ENCODE measurements at places on chromosomes 7 and 10.

GRCh38 chr10:80522756-80523363 is 14.8 kb upstream of the SH2D4B start:
- DNase-seq = no peak

DNA sequence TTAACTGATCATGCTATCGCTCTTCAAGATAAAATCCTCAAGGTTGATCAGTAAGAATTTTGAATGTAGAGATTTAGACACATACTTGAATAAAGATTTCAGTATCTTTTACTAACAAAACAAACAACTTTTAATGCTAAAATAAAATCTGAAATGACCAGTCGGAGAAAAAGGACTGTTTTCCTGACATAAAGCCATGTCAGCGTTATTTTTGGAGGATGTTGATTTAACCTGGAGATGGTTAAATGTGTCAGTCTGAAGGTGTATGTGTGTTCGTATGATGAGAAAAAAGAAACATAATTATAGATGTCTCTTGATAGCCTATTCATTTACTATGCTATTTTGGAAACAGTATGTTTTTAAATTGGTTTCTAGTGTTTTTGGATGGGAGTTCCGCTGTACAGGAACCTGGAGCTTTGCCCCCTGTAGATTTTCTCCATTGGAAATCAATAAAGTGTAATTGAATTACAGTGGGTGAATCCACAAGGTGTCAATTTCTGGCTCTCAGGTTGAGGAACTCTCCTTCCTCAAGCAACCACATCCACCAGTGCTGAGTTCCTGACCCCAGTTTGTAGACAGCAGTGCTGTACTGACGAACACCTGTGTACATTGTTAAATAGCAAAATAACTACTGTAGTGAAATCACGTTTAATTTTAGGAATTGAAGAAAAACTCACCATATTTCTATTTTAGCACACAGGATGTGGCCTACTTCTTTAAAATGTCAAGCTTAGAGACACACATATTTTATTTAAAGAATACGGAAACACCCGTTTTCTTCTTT is 670.1 kb downstream of the MAGI2 start:
- DNase-seq = no peak

DNA sequence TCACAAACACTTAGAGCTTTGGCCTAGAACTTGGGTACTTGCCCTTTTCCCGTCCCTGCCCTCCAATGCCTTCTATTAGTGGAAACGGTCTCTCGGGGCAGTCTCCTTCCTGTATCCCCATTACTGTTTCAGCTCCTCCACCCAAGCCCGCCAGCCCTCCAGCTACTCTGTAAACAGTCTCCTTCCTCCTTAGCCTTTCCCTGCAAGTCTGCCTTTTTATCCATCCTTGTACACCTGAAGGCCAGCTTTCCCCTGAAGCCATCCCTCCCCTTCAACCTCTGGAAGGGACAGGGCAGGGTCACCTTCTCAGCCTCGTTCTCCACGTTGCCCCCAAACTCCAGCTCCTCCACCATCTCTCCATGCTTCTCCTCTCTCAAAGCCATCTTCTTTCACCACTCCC is 108.1 kb upstream of the ZNF746 start:
- DNase-seq = no peak

GRCh38 chr10:60454336-60454735 is 64.7 kb upstream of the ANK3 start:
- DNase-seq = no peak

DNA sequence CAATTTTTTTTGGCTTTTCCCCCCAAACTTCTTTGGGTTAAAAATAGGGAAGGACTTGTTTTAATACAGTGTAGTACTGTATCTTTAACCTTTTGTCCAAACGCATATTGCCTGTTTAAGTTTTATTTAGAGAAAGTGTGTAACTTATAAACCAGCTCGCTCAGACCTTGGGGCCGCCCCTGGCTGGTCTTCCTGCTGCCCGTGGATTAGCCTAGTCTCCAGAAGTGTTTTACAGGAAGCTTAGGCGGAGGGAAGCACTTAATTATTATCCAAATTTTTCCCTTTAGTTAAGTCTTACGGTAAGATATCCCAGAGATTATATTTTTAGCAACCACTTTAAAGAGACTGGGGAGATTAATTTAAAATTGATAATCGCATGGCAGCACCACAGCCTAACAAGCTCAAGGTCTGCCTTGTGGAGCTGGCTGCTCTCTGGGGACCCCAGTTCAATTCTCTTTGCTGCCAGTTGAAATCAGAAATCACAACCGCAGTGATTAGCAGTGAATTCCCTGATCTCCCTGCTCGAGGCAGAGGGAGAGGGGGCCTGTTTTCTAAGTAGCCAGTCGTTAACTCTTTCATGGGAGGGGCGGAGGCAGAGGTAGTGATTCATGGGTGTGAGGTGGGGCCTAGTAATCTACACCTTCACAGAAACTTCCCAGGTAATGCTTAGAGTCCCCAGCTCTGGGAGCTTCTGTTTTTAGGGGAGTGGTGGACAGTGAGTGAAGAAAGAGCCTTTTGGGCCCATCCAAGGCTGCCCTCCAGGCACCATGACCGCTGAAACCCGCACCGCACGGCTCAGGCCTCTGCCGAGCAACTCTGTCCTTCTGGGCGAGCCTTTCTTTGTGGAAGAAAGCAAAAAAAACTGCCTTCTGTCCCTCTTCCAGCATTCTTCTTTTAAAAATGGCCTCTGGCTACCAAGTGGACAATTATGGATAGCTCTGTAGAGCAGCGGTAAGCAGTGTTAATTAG is 548.7 kb upstream of the GALNT17 start:
- DNase-seq = no peak

DNA sequence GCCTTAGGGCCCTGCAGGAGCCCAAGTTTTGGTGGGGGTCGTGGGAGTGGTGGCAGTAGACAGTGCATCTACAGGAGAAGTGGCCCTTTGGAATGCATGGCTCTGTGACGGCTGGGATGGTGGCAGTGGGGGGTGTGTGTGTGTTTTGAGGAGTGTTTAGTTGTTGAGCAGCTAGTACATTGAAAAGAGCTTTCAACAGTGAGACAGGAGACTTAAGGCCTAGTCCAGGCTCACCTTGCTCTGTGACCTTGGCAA is 27.1 kb downstream of the ZNF775 start:
- DNase-seq = peak; percentile 15

DNA sequence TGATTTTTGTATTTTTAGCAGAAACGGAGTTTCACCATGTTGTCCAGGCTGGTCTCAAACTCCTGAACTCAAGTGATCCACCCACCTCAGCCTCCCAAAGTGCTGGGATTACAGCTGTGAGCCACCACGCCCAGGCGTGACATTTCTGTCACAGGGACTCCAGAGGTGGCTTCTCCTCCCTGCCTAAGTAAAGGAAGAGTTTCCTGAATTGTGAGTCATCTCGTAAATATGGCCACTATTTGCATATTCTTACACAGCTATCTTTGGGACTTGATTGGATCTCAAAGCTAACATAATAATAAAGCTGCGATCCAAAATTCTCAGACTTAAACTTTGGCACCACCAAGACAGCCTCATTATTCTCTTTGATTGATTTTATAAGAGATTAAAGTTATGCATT is 50.1 kb downstream of the ADARB2 start:
- no peak for DNase-seq
